ENCODE measurements at places on chromosomes 7 and 10.

DNA sequence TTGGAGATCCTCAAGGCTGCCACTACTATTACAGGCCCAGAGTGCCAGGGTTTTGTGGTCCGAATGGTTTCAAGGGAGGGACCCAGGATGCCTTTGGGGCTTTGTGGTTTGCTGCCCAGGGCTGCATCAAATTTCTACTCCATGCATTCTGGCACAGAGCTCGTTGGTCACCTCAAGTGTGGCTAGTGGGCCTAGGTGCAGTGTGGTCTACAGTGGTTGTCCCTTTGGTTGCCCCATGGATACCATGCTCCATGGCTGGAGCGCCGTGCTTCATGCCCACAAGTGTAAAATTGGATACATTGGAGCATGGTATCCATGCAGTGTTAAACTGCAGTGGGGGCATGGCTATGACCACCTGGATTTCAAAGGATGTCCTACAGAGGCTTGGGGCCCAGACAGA lies 5.4 kb upstream of the PRF1 start:
- DNase-seq: no peak

- DNase-seq: no peak
Observed at GRCh38 chr10:74213571-74214162, 62.6 kb downstream of the ADK start.

- DNase-seq: no peak
Observed at GRCh38 chr10:5411941-5412276, 448 bp upstream of the NET1 start.

DNA sequence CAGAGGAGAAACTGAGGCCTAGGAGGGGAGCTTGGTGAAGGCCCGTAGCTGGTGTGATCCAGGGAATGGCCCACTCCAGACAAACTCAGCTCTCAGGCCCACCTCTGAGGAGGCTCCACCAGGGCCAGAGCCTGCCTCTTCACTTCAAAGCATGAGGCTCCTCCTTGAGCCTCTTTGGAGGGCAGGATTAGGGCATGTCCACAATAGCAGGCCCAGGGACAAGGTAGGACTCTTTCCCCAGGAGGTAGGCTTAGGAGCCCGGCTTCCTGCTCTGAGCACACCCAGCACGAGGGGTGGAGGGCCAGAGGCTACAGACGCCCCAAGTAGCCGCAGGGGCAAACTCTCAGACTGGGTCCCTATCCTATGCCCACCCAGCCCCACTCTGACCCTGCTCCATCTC lies 164.6 kb upstream of the ZMIZ1 start:
- no peak for DNase-seq

- DNase-seq: no peak
Observed at GRCh38 chr10:14534152-14534551, 203.4 kb upstream of the FRMD4A start.

- DNase-seq: no peak
Observed at GRCh38 chr7:106369352-106369751, 84.6 kb upstream of the NAMPT start.

- DNase-seq: no peak
Observed at GRCh38 chr7:134512271-134512670, 15.1 kb upstream of the AKR1B10 start.

DNA sequence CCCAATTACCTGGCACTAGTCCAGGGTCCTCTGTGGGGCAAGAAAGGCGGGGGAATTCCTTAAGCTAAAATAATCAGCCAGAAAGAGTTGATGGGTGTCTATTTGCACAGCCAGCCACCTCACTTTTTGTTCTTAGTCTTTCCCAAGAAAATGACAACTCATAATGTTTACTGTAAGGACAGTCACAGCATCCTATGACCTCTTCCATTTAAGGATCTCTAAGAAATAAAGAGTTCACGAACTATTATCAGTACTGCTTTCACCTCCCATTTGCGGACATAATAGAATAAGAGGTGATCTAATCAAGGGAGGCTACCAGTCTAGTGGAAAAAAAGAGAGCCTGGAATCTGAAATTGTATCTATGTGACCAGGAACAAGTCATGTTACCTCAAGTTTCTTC lies 72.4 kb upstream of the LRRC17 start:
- no peak for DNase-seq

DNA sequence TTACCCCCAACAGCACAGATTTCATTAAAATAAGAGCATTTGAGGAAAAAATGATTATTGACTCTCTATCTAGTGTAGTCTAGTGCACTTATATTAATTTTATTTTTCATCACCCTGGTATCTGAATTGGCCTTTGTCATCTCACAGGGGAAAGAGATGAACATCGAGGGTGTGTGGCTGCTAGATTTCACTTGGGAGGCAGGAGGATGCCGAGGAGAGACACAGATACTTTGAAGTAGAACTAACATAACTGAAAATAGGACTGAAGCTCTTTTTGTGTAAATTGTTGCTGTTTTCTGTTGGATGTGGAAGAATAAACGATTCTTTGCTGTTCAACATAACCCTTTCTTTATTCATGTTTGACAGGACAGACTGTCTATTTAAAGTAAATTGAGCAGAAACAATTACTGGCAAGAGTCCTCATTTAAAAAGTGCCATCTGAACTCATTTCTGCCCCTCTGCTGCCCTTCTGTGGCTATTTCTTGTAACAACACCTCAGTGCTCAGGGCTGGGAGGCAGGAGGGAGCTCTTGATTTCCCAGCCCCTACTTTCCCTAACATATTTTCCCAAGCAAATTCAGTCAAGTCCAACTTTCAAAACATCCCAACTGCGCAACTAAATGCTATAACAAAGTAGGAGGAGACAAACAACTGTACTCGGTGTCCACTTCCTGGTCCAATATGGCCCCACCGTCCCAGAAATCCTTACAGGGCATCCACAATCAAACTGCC lies 15.6 kb downstream of the LYZL1 start:
- peak; percentile 45 for DNase-seq

- DNase-seq: no peak
Observed at GRCh38 chr10:88309365-88309764, 273.8 kb downstream of the RNLS start.

DNA sequence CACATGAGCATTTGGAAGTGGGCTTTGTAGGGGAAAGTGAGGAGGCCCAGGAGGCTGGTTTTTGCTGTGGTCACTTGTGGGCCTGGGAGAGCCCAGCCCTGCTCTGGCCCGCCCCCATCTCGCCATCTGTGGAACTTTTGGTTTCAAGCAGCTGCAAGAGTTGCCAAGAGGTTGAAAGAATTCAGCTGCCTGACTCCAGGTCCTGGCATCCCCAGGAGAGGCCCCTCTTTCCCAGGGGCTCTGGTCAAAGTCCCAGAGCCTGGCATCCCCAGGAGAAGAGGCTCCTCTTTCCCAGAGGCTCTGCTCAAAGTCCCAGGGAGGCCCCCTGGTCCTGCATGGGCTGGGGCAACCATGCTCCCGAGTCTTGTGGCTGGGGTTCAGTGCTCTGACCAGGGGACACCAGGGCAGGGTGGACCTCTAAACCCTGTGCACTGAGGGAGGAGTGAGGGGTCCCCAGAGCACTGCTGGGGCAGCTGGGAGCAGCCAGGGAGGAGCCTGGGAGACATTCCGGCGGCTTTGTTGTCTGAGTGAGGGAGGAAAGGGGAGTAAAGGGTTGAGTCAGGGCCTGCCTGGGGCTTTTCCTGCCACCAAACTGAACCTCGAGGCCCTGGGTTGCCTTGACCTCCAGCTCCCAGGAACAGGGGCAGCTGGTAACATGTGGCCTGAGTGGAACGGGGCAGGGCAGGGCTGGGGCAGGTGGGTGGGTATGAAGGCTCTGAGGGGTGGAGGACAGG lies 27.7 kb upstream of the CSGALNACT2 start:
- no peak for DNase-seq

GRCh38 chr10:30825495-30825894 lies 195.9 kb upstream of the LYZL2 start:
- DNase-seq: no peak

DNA sequence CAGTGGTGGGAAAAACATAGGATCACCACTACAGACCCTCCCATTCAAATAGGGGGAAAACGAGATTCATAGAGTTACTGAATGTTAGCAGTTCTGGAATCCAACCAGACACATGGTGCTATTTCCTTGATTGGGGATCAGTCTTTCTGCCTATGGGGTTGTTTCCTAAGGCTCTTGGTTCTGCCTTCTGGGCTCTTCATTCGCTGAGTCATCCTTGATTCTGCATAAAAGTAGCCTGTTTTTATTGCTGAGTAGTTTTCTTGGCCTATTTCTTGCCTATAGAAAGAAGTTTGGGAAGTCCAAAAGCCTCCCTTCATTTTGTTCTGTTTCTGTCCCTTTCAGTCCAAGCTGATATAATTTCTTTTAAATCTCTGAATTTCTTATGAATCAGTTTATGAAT lies 99.3 kb upstream of the OIT3 start:
- no peak for DNase-seq

DNA sequence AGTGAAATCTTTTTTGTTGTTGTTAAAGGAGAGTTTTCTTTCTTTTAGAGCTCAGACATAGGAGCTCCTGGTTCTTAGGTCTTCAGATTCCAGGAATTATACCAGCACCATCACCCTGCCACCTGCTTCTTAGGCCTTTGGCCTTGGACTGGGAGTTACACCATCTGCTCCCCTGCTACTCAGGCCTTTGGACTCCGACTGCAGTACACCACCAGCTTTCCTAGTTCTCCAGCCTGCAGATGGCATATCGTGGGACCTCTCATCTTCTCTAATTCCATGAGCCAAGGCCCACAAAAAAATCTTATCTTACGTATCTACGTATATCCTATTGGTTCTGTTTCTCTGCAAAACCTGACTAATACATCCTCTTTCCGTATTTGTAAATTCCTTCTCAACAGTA lies 5.1 kb upstream of the TACC2 start:
- no peak for DNase-seq

DNA sequence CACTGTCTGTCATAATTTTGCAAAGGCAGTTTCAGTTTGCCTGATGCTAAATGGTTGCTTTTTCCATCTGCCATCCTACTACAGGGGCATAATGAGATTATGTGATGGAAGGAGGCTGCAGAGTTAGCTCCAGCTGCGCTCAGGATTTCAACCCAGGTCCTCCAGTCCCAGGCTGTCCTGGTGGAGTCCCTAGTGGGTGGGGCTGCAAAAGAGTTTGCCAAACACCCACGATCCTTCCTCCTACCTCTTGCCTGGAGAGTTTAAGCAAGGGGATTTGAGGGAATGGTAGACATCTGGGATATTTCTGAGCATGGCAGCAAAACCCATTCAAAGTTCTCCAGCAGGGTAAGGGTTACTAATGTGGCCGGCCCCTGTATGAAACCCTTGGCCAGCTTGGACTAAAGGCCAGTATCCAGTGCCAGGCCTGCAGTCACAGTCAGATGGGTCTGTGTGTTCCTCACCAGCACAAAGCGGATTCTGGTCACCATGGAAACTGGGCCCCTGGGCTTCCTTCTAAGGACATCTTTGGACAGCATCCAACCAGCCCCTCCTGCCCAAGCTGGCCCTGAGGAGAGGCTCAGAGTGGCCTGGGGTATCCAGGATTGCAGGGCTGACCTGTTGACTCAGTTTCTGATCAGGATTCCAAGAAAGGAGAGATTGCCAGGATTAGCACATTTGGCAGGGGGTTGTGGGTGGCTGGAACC lies 42.7 kb upstream of the CHST3 start:
- DNase-seq: no peak

DNA sequence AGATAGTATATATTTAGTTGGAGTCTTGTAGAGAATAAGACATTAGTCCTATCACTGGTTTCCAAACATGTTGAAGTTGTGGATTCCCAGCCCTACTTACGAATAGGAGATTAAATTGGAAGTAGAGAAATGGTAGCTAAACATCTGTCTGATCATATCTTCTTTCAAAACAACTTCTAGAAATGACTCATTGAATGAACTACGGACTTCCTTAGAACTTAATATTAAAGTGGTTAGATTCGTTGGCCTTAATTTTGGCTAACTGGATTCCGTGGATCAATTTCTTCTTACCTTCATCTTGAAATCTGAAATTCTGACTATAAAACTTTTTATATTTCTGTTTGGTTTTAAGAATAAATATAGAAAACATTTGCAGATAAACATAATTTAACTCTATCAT lies 3.4 kb downstream of the PHF14 start:
- DNase-seq: no peak

DNA sequence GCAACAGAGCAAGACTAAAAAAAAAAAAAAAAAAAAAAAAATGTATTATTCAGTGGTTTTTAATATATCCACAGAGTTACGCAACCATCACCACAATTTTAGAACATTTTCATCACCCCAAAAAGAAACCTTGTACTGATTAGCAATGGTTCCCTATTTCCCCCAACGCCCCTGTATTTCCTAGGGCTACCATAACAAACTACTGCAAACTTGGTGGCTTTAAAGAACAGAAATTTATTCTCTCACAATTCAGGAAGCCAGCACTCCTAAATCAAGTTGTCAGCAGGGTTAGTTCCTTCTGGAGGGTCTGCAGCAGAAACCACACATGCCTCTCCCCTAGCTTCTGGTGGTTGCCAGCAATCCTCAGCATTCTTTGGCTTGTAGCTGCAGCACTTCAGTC lies 5.9 kb upstream of the NUP42 start:
- no peak for DNase-seq

- no peak for DNase-seq
Observed at GRCh38 chr10:61411706-61412105, 41.5 kb downstream of the TMEM26 start.

DNA sequence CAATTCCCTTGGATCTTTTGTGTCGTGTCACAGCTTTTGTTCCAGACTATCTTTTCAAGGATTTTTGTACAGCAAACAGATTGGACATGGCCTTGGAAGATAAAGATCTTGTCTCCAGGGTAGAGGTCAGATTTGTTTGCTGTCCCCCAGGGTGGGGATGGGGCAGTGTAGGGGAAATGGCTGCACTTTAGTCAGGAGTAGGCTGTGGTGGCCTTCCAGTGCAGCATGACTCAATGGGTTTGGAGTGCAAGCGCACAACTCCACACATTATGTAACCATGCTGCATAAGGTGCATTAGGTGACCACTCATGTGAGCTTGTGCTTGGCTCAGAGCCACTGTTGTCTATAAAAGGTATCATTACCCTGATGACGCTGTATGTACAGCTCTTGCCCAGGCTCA lies 23.9 kb upstream of the ADAMTS14 start:
- DNase-seq: no peak

DNA sequence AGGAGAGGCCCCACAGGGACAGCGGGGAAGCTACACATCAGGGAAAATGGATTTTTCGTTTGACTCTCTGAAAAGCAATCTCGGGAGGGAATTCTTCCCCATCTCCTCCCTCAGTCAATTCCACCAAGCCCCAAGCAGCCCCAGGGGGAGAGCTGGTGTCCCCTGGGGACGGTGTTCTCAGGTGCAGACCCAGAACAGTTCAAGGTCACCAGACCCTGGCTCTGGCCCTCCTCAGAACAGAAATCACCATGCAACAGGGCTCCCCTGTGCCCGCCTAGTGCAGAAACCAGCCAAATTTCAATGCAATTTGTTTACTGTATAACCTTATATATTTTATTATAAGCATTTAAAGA lies 34.1 kb downstream of the GSDME start:
- no peak for DNase-seq

GRCh38 chr7:26198781-26199169 lies 1.8 kb downstream of the HNRNPA2B1 start:
- DNase-seq: no peak

DNA sequence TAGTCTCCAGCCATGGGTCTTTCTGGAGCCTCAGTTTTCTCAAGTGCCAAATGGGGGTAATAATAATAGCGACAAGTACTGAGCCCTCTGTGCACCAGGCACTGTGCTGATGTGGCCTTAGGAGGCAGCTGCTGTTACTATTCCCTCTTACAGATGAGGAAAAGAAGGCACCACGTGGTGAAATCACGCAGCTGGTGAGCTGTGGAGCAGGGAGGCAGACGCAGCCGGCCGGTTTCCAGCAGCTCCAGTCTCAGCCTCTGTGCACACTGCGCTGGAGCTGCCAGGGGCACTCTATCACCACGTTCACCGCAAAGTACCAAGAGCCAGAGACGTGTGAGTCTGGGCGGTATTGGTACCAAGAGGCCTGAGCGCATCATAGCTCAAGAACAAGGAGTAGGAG lies 9.6 kb downstream of the PYROXD2 start:
- no peak for DNase-seq

All from iPS DF 6.9 (cell line).